ENCODE measurements at places on chromosomes 7 and 10.

DNA sequence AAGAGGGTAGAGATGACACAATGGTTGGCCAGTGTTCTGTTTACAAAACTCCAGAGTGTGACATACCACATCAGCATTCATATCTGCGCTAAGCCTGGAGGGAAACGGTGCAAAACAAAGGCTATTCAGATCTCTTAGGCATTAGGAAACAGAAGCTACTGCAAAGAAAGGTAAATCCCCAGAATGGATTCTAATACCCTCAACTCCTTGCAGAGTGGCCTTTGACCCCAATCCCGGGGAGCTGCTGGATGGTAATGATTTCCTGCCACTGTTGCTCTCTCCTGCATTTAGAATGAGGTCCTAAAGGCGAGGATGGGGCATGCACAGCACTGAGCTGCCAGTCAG lies 65.2 kb downstream of the AOAH start:
- DNase-seq = no peak

DNA sequence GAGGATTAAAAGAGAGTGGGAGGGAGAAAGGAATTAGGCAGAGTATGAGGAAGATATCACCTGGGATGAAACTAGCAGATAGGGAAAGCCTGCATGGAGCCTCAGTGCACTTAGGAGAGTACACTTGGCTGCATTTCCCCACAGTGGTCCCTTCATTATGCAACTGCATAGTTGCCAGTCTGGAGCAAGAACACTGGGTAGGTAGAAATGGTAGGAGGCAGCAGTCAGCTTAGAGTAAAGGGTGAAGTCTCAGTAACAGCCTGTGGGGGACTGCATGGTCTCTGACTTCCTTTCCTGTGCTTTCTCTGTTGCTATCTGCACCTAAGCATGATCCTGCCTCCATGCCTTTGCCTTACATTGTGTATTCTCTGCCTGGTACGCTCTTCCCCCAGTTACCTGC lies 14.0 kb upstream of the PCGF5 start:
- no peak for DNase-seq

GRCh38 chr10:33783078-33783477 lies 448.6 kb upstream of the NRP1 start:
- no peak for DNase-seq

- DNase-seq = no peak
Measured at GRCh38 chr7:11120675-11121220, 147.1 kb downstream of the PHF14 start.

DNA sequence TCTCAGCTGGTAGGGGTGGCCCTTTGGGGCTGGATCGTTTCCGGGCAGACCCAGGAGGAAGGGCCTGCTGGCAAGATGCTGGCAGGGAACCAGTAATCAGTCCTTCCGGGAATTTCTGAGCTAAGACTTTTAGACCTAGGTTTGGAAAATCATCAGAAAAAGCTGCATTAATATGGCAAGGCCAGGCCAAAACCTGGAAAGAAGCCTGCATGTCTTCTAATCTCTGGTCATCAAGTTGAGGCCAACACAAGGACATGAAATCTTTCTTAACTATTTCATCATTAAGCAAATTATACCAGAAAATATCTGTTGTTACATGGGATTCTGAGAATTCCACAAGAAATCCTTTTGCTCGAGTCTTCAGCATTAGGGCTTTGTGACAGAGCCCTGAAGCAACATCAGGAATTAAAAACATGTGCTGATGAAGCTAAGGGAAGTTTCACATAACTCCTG lies 19.9 kb downstream of the CPA1 start:
- no peak for DNase-seq

- no peak for DNase-seq
Measured at GRCh38 chr10:11325817-11326216, 285.6 kb downstream of the USP6NL start.

- DNase-seq = no peak
Measured at GRCh38 chr10:79352035-79352877, 5.0 kb downstream of the PPIF start.

- DNase-seq = no peak
Measured at GRCh38 chr7:150953061-150953997, 24.8 kb downstream of the KCNH2 start.

Measured in ureter (tissue), 1 donor.